Dermis microvascular lymphatic vessel endothelial cell (primary cell): ENCODE measurements at places on chromosomes 2 and 18.
A peak's percentile ranks its signal among the peaks of the same experiment; 100 is the strongest.

GRCh38 chr2:24870440-24870839 is 49.6 kb downstream of the ADCY3 start:
- no peak for DNase-seq

- no peak for DNase-seq
These were observed 130.6 kb downstream of the TDRD15 start for GRCh38 chr2:21254170-21254965.

GRCh38 chr2:60095202-60095815 is 458.1 kb downstream of the BCL11A start:
- no peak for DNase-seq

DNA sequence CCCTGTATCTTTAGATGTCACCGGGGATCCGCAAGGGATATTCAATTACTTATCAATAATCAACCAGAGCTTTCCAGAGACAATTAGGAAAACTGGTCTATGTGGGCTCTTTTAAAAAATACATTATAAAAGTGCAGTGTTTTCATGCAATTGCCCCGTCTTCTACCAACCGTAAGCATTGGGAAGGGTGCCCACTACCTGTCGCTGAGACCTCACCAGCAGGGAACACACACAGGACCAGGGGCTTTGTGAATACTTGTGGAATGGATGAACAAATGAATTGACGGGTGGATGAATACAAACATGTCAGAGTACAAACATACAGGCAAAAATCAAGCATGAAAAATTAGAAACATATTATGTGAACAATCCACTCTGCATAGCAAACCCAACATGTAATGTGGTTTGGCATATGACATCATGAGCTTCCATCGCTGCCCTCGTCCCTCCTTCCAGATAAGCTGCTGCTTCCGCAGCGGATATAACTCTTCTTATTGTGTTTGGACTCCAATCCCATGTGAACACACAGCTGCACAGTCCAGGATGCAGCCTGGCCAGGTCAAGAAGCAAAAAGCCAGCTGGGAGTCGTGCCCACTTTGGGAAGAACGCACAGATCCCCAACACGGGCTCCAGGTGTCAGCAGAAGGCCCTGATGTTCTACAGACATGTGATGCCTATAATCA is 5.3 kb downstream of the FHL2 start:
- peak; percentile 92 for DNase-seq

GRCh38 chr2:240161087-240161750 is 20.8 kb upstream of the OTOS start:
- DNase-seq: no peak

DNA sequence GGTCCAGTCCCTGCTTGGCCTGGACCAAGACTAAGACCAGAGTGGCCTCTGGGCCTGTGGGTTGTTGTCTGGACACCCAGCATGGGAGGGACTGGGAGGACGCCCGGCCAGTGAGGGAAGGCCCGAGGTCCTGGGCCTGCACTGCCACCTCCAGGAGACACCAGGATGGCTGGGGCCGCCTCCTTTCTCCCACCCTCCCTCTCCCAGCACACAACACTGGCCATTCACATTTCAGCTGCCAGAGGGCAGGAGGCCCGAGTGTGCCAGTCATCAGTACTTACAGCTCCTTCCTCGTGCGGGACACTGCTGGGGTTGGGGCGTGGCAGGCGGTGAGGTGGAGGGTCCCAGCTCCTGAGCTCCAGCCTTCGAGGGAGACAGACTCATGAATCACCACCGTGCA is 133.5 kb downstream of the ASB1 start:
- no peak for DNase-seq

GRCh38 chr18:51952844-51953243 is 387.2 kb upstream of the DCC start:
- no peak for DNase-seq

DNA sequence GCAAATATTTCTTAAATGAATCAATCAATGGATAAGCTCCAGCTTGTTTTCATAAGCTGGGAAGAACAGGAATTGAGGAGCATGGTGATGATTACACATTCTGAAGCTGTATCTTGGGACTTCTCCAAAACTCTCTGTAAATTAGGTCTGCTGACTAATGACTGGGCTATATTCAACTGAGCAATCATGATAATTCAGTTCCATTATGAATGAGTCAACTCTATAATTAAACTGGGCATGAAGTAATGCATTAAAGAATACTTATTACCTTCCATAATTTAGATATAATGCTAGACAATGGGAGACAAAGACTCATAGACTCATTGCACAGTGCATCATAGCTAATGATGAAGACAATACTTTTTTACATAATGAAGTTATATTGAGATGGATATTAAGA is 207.4 kb downstream of the CBLN2 start:
- no peak for DNase-seq

GRCh38 chr2:154158101-154158500 is 286.4 kb downstream of the GALNT13 start:
- DNase-seq: no peak

GRCh38 chr2:171160119-171160955 is at the start of gene TLK1:
TLK1 (minus strand) TSS chr2:171160893; CDS start chr2:171160428, 465 bp downstream.
- DNase-seq: peak; percentile 75

GRCh38 chr2:38256610-38257009 is 120.5 kb downstream of the ATL2 start:
- no peak for DNase-seq

DNA sequence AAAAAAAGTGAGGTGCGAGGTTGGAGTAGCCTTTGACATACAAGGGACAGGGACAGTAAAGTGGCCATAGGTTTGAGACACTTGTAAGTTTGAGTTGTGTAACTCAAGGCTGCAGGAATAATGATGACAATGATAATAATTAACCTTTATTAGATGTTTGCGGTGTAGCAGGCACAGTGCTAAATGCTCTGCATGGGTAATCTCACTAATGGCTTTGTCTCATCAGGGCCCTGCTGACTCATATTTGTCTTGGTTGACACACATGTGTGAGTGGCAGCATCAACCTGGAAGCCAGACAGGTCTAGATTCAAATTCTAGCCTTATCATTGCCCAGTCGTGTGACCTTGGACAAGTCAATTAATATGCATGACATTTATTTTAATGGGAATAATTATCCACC is 126.2 kb downstream of the FSHR start:
- DNase-seq: no peak

DNA sequence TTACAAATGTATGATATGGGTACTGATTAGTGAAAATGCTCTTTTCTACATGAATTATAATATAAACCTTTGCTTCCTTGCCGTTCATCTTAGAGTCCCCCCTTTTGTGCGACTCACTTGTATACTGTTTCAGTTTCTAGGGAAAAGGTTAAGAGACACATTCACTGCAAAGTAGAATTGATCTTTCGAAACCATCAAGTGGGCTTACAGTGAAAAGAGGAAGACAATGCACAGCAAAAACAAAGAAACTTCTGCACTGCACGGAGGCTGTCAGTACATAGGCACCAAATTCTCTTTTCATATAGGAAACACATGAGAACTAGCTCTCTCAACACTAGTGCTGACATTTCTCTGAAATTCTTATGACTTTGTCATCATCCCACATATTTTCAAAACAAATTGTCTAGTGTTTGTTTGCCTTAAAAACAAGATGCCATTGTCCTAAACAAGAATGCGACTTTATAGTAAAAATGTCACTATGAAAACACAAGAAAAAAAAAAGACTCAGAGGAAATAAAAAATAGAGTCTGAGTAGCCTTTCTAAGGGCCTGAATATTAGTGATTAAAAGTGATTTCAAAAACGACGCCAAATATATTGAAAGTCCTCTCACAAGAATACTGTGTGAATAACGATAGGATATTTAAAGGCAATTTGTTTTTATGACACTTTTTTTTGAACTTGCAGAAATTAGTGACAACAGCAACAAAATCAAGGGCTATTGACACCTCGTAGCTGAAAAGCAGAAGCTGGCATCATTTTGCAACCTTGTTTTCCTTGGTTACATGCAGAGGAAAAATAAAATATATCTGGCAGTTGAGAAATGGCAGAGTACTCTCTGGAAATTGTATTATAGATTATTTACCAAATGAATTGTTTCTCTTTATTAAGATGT is 827.0 kb downstream of the BCL11A start:
- no peak for DNase-seq

- no peak for DNase-seq
These were observed 100.1 kb upstream of the ITGB6 start for GRCh38 chr2:160300203-160300602.

GRCh38 chr18:27175914-27176313 is 9.2 kb downstream of the CHST9 start:
- DNase-seq: no peak

DNA sequence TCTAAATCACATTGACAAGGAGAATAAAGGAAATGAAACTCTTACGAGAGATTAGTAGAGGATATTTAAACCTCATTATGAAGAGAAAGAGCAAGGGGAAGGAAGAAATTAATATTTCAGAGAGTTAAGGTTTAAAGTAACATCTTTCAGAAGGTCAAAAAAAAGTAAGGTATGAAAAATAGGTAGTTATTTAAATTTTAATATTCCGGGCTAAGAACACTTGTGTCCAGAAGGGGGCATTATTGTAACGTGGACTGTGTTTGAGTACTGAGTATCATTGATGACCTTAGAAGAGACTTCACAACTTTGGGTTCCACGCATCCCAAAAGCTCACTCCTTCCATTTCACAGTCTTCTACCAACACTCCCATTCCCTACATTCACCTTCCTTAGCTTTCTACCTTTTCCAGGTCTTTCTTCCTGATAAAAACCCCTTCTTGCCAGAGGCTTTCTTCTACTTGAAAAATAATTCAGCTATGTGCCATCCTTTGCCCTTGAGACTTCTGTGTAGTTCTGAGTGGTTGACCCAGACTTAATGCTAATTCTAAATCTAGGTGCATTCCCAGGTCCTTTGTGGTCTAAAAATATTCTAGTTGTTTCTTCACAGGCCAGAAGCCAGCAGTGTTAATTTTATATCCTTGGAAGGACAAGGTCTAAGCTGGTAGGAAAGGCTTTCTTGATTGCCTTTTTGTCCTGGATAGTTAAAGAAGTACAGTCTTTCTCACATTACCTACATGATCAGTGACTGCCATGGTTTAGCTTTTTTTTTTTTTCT is 16.5 kb downstream of the DYNC1I2 start:
- no peak for DNase-seq

DNA sequence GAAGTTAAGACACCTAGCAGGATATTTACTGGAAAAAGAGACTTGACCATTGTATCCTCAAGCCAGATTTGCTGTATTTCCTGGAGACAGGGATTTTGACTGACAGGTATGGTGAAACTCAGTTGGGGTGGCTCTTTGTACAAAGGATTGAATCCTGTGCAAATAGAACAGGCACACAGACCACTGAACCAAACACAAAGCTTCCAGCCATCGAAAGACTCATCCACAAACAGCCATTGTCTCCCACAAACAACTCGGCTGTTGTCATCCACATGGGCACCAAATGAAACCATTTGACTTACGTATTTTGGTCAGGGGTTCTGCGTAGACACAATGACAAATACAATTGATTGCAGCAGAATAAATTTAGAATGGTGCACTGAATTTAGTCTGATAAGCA is 15.9 kb downstream of the RNF152 start:
- no peak for DNase-seq

- peak; percentile 25 for DNase-seq
These were observed 126.7 kb upstream of the ARL4C start for GRCh38 chr2:234623521-234623991.

GRCh38 chr2:226660526-226660925 is 139.1 kb downstream of the IRS1 start:
- DNase-seq: no peak

DNA sequence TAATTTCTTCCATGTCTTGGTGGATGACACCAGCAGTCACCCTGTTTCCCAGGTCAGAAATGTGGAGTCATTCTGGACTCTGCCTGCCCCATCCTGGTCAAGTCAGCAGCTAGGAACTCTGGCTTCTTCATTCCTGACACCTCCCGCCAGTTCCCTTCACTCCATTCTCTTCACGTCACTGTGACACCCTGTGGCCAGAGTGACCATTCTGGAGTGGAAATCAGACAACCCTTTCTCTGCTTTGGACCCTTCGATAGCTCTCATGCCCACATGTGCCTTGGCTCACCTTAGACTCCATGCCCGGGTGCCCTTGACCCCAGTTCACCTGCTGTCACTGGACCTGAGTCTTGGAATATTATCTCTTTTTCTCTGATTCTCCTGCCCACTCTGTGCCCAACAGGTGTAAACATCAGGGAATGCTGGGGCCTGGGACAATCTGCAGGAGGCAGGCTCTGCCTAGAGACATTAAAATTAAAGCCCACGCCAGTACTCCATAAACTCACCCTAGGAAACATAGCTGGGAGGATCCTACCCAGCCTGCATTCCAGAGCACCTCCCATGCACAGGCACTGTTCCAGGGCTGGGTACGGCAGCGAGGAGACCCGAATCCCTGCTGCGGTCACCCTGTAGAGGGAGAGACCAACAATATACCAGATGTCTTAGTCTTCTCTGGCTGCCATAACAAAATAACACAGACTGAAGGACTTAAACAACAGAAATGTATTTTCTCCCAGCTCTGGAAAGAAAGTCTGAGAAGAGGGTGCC is 41.1 kb upstream of the FAHD2A start:
- DNase-seq: no peak

DNA sequence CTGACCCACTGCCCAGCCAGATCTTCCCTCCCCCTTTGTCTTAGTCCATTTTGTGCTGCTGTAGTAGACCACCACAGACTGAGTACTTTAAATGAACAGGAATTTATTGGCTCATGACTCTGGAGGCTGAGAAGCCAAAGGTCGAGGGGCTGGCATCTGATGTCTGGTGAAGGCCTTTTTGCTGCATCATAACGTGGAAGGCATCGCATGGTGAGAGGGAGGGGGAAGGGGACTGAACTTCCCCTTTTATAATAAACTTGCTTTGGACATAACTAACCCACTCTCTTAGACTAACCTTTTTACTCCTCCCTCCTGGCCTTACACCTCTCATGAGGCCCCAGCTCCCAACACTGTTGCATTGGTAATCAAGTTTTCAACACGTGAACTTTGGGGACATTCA is 83.8 kb downstream of the MAP4K4 start:
- no peak for DNase-seq

DNA sequence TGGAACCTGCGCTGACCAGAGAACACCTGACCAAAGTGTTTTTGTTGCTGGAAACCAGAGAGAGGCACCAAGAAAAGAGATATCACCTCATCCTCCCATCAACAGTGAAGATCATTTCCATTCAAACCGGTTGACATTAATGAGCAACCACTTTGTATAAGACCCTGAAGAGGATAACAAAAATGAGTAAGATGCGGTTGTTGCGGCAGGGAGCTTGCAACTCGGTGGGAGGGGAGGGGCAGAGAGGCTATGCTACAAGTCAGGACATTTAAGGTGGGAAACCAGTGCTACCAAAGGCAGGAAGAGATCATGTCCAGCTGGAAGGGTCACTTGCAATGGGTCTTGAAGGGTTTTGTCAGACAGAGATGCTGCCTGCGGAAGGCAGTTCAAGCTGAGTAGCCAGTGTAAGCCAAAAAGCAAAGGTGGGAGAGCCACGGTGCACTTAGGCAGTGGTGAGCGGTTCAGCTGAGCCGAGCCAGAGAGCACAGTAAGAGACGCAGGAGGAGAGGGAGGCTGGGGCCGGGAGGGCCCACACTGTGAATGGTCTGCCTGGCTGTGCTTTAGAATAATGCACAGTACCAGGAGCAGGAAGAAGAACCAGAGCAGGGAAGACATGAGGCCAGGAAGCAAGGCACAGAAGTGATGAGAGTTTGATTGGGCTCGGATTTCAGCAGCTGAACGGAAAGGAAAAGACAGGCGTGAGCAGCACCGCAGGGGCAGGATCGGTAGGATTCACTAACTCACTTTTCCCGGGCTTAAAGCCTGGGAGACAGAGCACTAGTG is 24.4 kb upstream of the DTNB start:
- DNase-seq: no peak

GRCh38 chr2:241033994-241034393 is 35.6 kb downstream of the SNED1 start:
- DNase-seq: no peak

- no peak for DNase-seq
These were observed 299.6 kb downstream of the NDUFA10 start for GRCh38 chr2:239725551-239725890.

- no peak for DNase-seq
These were observed 79.6 kb upstream of the GCFC2 start for GRCh38 chr2:75790121-75790813.
